ENCODE measurements at places on chromosomes 6 and 20.

- no peak for DNase-seq
These were observed 71.5 kb downstream of the PSMG4 start for GRCh38 chr6:3330199-3330598.

- DNase-seq: no peak
These were observed 12.0 kb downstream of the LPIN3 start for GRCh38 chr20:41352666-41353065.

DNA sequence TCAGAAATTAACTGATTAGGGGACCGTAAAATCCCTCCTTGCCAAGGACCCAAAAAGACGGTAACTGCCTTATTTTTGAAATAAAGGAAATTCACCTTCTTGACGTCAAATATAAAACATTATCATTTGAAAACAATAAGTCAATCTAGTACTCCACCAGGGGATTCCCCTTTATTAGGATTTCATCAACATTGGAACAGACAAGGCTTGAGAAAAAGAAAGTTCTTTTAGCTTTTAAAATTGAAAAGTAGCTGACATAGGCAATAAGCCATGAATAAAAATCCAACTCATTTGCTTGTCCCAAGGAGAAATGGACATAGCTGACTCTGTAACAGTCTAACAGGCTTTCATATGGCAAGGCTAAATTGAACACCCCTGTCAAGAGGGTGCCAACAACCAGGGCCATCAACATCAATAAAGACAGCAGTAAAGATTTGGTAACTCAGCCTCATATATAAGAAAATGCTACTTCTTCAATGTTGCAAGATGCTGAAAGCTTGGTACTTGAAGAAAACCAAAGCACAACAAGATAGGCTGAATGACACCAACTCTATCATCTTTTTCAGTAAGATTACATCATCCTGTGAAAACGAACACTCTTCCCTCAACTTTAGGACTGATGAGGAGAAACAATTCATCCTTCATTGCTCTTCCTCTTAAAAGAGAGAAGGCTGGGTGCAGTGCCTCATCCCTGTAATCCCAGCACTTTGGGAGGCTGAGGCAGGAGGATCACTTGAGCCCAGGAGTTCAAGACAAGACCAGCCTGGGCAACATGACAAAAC is 121.0 kb upstream of the PRDM1 start:
- no peak for DNase-seq

- no peak for DNase-seq
These were observed 360.1 kb downstream of the SAMD5 start for GRCh38 chr6:147868427-147869190.

DNA sequence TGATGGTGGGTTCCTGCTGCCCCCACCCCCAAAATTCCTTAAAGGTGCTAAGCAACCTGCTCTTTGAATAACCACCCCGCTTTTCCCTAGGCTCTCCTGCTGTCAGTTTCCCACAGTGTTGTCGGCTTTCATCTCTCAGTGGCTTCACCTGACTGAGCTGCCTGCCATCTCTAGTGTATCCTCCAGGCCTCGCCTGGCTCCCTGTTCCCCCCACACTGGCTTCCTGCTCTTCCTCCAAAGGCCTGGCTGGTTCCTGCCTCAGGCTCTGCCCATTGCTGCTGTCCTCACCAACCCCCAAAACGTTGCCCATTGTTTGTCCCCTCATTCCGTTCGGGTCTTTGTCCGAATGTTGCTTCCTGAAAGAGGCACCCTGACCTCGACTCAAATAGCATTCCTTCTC is 93.8 kb upstream of the POPDC3 start:
- DNase-seq: no peak

GRCh38 chr6:33419580-33420490 is at the start of gene SYNGAP1:
TSS of gene SYNGAP1 (plus strand) at chr6:33420065. CDS start at chr6:33420265, 200 bp downstream.
- no peak for DNase-seq

DNA sequence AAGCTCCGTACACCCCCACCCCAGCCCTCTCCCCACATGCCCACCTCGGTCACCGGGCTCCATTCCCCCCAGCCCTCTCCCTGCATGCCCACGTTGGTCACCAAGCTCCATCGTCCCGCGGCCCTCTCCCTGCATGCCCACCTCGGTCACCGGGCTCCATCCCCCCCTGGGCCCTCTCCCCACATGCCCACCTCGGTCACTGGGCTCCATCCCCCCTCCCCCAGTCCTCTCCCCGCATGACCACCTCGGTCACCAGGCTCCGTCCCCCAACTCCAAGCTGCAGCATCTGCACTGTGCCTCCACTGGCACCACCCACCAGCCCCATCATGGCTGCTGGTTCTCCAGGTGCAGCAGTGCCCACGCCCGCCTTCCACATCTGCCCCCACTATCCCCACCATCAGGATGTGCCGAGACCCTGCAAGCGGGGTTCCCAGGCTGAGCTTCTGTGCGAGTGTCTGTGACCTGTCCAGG is 16.8 kb downstream of the TAF4 start:
- no peak for DNase-seq

DNA sequence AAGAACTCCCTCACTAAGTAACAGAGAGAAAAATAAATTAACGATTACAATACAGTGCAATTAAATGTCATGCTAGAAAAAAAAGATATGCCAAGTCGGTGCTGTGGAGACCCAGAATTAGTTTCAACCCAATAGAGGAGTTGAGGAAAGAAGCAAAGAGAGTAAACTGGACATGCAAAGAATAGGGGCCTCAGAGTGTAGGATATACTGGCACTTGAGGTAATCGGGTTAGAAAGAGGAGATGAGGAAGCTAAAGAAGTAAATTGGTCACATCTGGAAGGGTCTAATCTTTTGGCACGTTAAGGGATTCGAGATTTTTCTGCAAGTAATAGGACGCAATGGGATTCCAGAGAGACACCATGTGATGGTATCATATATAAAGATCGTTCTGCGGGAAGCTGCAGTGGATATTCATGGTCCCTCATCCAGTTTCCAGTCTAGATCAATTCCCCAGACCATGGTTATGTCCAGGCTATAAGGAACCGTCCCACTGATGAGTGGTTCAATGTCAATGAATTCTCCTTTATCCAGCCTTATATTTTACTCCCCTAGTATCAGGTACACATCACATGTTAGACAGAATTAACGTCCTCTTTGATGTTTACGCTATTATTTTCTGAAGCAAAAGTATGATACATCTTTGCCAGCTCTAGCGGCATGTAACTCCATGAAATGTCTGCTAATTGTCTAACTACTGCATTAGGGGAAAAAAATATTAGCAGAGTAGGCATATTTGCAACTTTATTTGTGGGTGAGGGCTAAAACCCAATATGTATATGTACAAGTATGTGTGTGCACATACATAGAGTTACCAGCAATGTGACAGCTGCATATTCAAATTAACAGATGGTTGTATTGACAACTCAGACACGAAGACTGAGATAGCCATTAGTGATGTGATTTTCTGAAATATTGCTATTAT is 1.1 kb upstream of the TBC1D32 start:
- DNase-seq: no peak

DNA sequence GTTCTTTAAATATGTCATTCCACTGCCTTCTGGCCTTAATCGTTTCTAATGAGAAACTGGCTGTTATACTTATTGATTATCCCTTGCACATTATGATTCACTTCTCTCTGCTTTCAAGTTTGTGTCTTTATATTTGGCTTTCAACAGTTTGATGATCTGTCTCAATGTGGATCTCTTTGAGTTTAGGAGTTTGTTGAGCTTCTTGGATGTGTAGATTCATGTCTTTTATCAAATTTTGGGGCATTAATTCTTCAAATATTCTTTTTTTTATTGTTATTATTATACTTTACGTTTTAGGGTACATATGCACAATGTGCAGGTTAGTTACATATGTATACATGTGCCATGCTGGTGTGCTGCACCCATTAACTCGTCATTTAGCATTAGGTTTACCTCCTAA is 29.3 kb downstream of the ZBTB9 start:
- DNase-seq: no peak

DNA sequence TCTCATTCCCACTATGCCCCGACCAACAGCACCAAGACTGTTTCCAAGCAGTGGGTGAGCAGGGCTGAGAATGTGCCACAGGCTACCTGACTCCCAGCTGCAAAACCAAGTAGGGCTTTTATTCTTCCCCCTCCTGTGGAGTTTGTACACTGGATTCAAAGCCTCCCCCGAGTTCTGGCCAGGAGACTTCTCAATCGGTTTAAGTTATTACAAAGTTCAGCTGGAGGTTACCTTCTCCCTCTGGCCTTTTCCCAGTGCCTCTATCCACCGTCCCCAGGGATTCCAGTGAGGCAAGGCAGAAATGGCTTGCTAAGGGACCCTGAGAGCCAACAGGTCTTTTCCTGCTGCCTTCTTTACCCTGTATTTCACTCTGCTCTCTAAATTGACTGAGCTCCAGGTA is 217.0 kb downstream of the ADGRG6 start:
- no peak for DNase-seq

Data from stimulated activated CD8-positive, alpha-beta memory T cell treated with anti-CD3 and anti-CD28 coated beads, Interleukin-15, amount 100 ng/mL, for 48 hours (primary cell).